ENCODE measurements at places on chromosomes 13 and 19.
A peak's percentile ranks its signal among the peaks of the same experiment; 100 is the strongest.

- no peak for DNase-seq
These were observed 66.0 kb upstream of the DOCK9 start for GRCh38 chr13:99043831-99044231.

- DNase-seq: peak; percentile 56
These were observed 1395.8 kb downstream of the EFNB2 start for GRCh38 chr13:105139380-105140285.

- no peak for DNase-seq
These were observed 32.9 kb downstream of the TEX26 start for GRCh38 chr13:30965380-30965779.

DNA sequence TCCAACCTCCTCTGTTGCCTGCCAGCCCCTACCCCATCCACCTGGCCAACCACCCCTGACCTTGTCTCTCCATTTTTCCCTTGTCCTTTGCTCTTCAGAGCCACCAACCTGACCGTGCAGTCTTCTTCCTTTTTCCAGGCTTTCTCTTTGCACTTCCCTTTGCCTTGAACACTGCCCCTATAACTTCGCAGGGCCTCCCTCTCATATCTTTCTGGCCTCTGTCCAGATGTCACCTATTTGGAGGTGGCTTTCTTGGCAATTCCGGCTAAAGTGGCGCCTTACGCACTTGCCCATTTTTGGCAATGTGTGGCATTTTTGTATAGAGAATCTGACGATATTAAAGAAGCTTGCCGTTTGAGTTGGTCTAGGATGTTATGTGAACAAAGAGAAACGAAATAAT, 844 bp downstream of the ZNF543 start:
- DNase-seq: no peak

GRCh38 chr19:13037731-13038130, 42.5 kb downstream of the NFIX start:
- no peak for DNase-seq

DNA sequence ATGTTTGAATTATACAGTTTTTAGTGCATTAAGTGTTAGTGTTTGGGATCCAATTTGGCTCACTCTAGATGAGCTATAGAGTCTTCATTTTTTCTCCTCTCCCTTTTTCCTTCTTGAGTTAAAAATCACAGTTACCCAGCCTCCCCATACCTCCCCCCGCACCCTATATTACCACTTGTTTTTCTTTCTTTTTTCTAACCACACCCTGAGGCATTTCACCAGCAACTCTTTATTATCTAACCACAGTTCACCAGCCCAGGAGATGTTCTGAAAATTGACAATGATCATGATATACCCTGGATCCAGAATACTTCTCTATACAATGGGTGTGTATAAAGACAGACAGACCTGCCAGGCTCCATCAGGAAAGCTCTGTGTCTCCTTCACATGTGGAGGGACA, 86.5 kb upstream of the UBL3 start:
- no peak for DNase-seq

DNA sequence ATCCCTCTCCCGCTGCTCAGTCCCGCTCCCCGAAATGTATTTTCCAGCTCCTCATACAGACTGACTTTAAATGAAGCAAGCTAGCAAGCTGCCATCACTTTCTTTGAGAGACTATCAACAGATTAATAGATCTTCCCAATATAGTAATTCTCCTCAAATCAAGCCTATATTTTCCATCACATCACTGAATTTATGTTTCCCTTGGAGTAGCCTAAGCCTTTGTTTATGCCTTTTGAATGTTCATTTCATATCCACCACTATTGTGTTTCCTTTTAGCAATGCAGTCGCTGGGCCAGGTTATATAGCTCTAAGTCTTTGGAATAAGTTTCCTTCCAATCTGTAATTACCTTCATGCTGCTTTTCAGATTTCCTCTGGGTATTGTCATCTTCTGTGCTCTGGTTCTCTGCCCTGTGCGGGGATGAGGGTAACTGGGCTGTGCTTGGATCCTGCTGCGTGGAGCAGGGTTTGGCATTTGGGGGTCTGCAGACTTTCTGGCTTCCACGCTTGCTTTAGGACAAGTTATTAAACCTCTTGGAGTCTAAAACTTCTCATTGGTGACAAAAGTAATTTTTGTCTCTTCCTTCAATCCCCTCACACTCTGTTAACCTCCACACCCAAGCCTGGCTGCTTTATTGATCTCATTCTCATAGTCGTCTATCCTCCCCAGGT, 256.9 kb downstream of the DLEU7 start:
- no peak for DNase-seq

DNA sequence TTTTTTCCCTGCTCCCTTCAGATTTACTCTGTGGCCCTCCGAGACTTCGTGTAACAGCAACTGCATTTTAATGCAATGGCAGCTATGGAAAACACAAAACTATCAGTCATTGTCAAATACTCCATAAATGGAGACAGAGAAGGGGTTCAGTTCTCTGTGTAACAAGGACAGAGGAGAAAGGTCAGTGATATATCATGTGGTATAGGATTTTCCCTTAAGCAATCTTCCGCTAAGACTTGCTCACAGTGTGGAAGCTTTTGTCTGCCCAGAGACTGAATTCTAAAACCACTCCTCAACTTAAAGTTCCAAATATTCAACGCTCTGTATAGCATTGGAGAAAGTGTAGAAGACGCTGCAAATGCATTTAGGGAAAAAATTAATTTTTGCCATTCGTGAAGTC, 111.3 kb upstream of the EDNRB start:
- DNase-seq: no peak

DNA sequence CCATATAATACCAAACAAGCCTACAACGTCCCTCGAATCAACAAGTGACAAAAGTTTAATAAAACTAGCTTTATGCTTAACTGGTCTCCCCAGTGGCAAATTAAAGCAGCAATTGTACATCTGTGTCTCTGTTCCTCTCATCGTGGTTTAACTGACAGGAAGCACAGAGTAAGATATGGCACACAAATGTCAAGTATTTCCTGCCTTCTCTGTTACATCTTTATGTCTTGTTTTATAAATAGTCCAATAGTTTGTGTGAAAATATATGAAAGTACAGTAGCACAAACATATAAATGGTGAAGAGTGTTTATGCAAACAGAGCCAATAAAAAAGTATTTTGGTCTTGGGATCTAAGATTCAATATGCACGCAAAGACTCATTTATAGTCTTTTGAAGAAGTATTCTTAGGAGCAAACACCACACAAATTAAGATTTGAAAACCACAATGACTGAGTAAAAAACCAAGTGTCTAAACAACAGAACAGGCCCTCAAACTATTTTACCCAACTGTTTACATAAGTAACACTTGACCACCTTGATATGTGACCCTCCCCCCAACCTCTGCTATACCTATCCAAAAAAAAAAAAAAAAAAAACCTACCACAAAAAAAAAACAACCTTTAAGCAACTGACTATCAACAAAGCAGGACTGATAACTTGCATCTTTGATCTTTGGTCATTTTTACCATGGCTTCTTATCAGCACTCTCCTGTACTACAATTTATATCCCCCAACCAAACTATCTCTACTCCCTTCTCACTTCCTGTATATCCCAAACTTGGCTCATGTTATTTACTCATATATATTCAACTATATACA, 14.0 kb downstream of the ELF1 start:
- DNase-seq: peak; percentile 58
